ENCODE measurements at places on chromosomes 7 and 10.

- no peak for DNase-seq
Observed at GRCh38 chr10:61904733-61905725, 3.5 kb downstream of the ARID5B start.

DNA sequence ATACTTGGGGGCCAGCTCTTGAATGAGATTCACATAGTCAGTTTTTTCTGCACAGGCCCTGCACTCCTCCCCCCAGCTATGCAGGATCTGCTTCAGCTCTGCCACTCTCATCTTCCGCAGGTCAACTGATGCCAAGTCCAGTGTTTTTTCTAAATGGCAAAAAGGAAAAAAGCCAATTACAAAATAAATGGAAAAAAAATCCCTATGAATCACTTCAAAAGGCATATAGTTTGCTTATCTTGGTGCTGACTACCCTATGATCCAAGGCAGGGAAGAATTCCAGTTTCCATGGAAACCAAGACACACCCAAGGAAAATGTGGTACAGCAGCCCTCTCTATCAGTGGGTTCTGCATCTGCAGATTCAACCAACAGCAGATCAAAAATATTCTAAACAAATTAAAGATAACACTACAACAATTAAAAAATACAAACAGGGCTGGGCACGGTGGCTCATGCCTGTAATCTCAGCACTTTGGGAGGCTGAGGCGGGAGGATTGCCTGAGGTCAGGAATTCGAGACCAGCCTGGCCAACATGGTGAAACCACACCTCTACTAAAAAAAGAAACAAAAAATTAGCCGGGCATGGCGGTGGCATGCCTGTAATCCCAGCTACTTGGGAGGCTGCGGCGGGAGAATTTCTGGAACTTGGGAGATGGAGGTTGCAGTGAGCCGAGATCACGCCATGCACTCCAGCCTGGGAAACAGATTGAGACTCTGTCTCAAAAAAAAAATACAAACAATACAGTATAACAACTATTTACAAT, 17.6 kb downstream of the CDNF start:
- no peak for DNase-seq

GRCh38 chr10:70974351-70974901, 86.1 kb upstream of the PCBD1 start:
- DNase-seq = no peak

GRCh38 chr7:108529341-108529740, 3.4 kb upstream of the PNPLA8 start:
- DNase-seq = no peak

DNA sequence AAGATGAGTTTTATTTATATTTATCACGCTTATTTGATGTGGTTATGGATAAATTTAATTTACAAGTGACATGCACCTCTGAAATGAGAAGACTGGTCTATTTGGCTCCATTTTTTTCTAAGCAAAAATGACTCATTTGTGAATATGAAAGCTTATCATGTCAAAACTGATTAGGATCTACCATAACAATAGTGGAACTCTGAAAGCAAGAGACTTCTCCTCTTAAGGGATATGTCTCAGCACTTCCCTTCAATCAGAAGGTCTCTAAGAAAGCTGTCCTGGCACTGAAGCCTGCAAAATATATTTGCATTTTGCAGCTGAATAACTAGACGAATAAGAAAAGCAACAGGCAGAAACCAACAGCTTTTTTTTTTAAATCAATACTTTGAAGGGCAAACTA, 12.7 kb downstream of the FAS start:
- DNase-seq = no peak

- DNase-seq = no peak
Observed at GRCh38 chr7:11430841-11431240, 401.2 kb downstream of the THSD7A start.

DNA sequence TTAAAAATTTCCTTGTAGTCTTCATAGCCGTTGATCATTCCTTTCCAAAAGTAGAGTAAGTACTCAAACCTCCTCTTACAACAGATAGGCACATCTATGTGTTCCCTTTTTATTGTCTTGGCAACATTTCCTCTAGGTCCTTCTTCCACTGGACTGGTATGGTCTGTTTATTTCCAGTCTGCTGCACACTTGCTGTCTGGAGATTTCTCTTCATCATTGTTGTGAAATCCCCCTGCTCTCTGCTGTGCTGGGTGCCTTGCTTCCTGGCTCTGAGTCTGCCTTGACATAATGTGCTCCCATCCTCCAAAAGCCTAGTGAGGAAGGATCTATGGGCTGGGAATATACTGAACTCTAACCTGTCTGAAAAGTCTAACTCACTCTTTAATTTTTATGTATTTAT, 545.3 kb upstream of the VSTM2A start:
- no peak for DNase-seq

GRCh38 chr10:121425623-121426022, 172.6 kb downstream of the FGFR2 start:
- no peak for DNase-seq

DNA sequence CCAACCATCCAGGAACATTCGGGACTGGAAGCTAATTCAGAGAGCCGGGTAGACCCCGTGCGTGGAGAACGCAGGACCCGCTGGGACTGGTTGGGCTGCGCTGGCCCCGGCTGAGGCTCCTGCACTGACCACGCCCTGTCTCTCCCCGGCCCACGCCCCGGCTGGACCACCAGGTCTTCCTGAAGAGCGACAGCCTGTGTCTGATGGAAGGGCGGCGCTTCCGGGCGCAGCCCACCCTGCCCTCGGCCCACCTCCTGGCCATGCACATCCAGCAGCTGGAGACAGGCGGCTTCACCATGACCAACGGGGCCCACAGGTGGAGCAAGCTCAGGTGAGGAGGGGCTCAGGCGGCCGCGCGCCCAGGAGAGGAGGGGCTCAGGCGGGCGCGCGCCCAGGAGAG, 10.2 kb upstream of the UTF1 start:
- DNase-seq = no peak

DNA sequence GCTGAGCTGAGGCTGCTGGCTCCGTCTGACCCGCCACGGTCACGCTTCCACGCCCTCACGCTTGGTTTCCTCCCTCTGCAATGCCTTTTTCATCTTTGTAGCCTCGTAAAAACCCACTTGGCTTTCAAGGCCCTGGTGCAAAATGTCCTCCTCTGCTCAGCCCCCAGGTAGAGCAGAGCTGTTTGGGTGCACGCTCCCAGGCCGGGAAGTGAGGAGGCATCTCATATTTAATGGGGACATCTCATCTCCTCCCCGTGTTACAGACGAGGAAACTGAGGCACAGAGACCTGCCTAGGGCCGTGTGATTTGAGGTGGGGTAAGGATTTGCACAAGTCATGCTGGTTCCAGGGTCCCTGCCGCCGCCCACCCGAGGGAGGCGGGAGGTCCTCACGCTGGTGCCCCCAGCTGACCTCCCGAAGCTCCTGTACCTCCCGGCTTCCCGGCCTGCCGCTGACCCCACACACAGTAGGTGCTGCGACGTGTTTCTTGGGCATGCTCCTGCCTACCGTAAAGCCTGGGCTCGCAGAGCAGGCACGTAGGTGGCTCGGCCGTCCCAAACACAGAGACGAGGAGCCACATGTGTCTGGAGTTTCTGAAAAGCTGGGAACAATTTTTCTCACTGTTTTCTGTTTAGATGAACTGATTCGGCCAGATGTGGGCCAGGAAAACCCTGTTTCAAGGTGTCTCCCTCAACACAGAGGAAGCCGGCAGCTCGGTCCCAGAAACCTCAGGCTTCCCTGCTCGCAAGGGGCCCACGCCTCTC, 11.5 kb downstream of the FOXL3 start:
- no peak for DNase-seq
